ENCODE measurements at places on chromosomes 3 and 15. TPM values are rescaled to one million over a fixed set of nuclear protein-coding genes. Genes with fewer than 3 reads are reported as not detected.

Gene IL17RE
- 0.79 TPM for total RNA-seq

Gene SMCO1
- total RNA-seq: 0.25 TPM

Gene C3orf20
- 3.8 TPM for total RNA-seq

Gene AHSG
- 1.6 TPM for total RNA-seq

Gene MOBP
- total RNA-seq: 5.6 TPM
